ENCODE measurements at places on chromosomes 3 and 15.

DNA sequence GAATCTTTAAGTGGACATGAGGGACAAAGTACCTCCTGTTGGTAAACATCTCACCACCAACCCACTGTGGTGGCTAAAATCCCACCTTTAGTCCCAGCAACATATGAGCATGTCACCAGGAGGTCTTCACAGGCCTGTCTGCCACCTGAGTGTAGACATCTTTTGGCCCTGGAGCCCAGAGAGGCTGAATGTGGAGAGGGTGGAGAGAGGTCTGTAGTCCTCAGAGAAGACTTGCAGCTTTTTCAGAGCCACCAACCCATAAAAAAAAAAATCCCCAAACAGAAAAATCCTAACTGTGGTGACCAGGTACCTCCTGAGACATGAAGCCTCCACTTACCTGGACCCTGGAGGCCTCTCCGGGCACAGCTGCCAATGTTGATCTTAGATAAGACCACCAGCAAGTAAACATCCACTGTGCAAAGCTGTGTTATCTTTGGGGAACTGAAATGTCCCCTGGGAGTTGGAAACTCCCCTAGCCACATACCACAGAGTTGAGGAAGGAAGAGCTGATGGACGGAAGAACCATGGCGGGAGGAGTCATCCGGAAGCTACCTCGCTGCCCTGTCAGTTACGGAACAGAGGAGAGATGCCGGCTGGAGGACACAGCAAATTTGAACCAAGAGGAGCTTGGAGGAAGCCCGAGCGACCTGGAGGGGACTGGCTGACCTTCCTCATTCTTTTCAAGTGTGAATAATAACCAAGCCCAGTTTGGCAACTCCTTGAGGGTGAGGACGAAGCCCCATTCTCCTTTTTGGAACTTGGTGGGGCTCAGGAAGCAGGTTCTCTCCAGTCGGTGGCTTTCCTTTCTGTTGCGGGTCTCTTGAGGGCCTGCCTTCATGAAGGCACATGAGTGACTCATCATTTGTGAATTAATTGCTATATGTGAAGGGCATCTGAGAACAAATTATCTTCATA lies at the start of gene GHRL:
TSS of gene GHRL (minus strand) at position 443 of the 915 bp plus-strand sequence. CDS start 2,767 bp downstream, outside the sequence.
- no peak for DNase-seq

DNA sequence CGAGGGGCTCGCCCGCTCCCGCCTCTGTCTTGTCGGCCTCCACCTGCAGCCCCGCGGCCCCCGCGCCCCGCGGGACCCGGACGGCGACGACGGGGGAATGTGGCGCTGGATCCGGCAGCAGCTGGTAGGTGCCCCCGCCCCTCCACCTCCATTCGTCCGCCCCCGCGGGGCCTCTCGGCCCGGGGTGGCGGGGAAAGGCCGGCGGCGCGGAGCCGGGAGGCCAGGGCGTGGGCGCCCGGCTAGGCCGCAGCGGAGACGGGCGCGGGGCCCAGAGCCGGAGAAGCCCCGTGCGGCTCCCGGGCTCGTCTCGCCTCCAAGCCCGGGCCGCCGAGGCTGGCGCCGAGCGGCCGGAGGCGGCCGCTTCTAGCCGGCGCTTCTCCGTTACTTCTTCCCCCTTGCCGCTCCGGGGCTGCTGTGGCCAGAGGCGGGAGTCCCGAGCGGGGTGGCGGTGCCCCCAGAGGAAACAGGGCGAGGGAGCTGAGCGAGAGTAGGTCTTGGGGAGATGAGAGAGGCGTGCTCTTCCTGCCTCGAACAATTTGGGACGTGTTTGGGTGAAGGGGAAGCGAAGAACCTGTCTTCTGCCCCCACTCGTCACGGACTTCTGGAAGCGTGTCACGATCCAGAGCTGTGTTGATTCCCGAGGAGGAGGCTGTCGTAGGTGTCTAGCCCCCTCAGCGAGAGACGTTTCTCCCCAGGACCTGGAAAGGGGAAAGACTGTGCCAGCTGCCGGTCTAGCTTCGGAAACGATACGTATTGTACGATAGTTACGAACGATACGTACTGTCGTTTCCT lies 555 bp downstream of the ATP11B start:
- DNase-seq = peak; percentile 26

- no peak for DNase-seq
Measured at GRCh38 chr3:98598492-98598891, 5.1 kb upstream of the CPOX start.

DNA sequence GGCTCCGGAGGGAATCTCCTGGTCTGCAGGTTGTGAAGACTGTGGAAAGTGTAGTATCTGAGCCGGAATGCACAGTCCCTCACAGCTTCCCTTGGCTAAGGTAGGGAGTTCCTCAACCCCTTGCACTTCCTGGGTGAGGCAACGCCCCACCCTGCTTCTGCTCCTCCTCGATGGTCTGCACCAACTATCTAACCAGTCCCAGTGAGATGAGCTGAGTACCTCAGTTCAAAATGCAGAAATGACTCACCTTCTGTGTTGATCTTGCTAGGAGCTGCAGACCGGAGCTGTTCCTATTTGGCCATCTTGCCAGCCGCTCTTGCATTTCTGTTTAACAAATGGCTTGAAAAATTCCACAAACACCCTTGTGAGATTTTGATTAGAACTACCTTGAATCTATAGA lies 156.1 kb downstream of the STXBP5L start:
- no peak for DNase-seq

- no peak for DNase-seq
Measured at GRCh38 chr3:123159926-123160635, 41.7 kb upstream of the SEC22A start.

GRCh38 chr3:53820084-53820483 lies 26.1 kb downstream of the CHDH start:
- DNase-seq = no peak

DNA sequence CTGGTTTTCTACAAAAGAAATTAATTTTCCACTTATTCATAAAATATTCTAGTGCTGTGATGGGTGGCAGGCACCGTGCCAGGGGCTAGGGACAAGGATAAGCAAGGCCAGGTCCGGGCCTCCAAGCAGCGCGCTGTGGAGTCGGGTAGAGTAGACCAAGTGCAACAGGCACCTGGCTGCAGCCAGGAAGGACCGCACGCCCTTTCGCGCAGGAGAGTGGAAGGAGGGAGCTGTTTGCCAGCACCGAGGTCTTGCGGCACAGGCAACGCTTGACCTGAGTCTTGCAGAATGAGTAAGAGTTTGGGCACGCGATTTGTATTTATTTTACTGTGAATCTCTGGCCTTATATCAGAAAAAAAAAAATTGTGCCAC lies at the start of gene CASR:
TSS of gene CASR (plus strand) at position 148 of the 372 bp plus-strand sequence. CDS start 70,522 bp downstream, outside the sequence.
- DNase-seq = no peak

DNA sequence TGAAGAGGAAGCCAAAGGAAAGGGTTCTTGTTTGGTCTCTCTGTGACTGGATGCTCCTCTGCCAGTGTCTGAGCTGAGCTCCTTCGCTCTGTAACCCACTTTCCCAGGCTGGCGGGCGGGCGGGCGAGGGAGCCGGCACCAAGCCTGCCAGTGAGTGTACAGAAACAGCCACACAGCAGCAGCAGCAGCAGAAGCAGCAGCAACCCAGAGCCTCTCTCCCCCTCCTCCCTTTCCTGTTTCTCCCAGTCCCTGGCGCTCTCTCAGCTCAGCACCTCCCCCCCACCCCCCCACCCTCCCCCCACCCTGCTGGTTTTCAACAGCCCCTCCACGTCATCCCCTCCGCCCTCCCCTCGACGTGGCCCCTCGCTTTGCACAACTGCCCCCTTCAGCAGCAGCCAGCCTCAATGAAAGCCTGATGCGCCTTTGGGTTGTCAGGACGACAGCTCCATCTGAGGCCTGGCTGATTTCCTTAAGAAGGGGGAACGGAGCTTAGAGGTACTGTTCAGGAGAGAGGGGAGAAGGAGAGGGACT lies at the start of gene LSAMP:
TSS of gene LSAMP (minus strand) at position 177 of the 531 bp plus-strand sequence.
- DNase-seq = no peak

DNA sequence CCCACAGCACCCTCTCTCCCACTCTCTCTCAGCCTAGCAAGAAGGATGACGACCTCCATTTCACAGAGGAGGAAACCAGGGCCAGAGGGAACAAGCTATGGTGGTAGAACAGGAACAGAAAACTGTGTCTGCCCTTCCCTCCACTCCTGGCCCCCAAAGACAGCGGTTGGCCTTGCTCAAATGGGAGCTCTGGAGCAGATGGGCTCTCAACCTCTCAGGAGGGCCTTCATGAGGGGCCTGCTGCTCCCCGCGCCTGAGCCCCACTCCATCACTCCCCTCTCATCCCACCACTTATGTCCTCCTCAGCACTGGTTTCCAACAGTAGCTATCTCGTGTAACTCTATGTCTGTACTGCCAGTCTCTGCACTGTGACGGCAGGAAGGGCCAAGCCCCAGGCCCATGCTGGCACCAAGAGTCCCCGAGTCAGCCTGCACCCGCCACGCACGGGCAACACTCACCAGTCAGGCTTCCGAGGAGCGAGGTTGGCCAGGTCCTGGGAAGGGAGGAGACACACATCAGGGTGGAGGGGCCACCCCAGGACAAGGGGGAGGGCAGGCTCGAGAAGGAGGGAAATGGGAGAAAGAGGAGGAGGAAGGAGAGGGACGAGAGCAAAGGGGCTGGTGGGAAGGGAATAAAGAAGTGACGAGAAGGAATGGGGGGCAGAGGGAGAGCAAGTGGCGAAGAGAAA lies 45.5 kb downstream of the PTH1R start:
- DNase-seq = no peak

- DNase-seq = no peak
Measured at GRCh38 chr3:15636028-15636709, 34.6 kb downstream of the BTD start.

DNA sequence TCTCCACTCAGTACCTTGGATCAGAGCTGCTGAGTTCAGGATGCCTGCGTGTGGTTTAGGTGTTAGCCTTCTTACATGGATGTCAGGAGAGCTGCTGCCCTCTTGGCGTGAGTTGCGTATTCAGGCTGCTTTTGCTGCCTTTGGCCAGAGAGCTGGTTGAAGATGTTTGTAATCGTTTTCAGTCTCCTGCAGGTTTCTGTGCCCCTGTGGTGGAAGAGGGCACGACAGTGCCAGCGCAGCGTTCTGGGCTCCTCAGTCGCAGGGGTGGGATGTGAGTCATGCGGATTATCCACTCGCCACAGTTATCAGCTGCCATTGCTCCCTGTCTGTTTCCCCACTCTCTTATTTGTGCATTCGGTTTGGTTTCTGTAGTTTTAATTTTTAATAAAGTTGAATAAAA lies 7.0 kb upstream of the PODXL2 start:
- DNase-seq = no peak

GRCh38 chr3:113626503-113627371 lies 69.7 kb downstream of the USF3 start:
- DNase-seq = no peak

GRCh38 chr15:76863123-76863522 lies 42.0 kb downstream of the SCAPER start:
- DNase-seq = no peak

DNA sequence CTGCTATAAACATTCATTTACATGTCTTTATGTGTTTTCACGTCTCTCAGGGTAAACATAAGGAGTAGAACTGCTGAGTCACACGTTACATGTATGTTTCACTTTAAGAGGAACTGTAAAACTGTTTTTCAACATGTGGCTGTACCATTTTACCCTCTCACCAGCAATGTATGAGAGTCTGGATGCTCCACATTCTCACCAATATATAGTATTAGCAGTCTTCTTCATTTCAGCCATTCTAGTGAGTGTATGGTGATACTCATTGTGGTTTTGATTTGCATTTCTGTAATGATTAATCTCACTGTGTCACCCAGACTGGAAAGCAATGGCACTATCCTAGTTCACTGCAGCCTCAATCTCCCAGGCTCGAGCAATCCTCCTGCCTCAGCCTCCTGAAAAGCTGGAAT lies 37.1 kb downstream of the PHC3 start:
- no peak for DNase-seq

DNA sequence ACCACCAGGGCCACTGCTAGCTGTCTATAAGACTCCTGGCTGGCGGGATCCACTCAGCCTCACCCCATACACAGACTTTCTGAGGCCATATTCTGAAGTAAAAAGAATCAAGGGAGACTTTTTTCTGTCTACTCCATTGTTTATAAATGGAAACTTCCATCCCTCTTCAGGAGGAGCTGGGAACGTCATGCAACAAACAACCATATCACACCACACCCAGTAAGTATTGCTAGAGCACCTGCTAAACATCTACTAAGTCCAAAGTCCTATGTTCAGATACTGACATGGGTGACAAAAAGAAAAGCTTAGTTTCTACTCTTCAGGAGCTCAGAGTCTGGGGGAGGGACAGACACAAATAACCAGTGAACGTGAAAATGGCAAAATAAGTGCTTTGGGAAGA lies 324.8 kb upstream of the ONECUT1 start:
- no peak for DNase-seq

GRCh38 chr3:186170516-186170915 lies 61.6 kb upstream of the ETV5 start:
- DNase-seq = no peak

DNA sequence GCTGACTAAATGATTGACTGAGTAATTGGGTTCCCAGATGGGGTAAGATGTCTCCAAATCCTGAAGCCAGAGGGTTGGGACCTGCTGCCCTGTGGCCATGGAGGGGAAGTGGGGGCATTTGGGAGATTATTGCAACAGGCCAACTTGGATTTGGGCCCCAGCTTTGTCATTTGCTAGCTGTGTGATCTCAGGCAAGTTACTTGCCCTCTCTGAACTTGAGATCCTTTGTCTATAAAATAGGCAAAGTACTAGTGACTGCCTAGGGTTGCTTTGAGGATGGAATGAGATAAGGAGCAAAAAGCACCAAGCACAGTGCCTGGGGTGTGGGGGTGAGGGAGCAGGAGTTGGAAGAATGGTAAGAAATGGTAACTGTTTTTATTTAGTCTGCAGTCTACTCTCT lies 4.4 kb upstream of the INSYN1 start:
- no peak for DNase-seq

GRCh38 chr3:7400360-7400759 lies 539.4 kb downstream of the GRM7 start:
- DNase-seq = no peak

GRCh38 chr3:58004973-58005372 lies 3.2 kb upstream of the FLNB start:
- no peak for DNase-seq

DNA sequence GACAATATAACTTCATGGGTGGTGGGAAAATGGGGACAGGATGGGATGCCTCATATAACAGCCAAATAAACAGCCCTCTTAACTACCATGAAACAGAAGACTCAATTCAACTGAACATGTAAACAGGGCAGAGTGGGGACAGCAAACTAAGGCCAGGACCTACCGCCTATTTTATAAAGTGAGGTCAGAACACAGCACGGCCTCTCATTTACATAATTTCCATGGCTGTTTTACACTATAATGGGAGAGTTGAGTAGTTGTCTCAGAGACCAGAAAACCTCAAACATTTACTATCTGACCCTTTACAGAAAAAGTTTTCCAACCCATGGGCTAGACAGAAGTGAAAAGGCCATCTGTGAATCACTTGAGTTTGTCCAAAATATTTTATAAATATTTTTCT lies 56.7 kb upstream of the SNRPA1 start:
- no peak for DNase-seq

- no peak for DNase-seq
Measured at GRCh38 chr3:73451301-73451944, 173.3 kb downstream of the PDZRN3 start.

- no peak for DNase-seq
Measured at GRCh38 chr3:30539206-30539605, 67.2 kb upstream of the TGFBR2 start.

DNA sequence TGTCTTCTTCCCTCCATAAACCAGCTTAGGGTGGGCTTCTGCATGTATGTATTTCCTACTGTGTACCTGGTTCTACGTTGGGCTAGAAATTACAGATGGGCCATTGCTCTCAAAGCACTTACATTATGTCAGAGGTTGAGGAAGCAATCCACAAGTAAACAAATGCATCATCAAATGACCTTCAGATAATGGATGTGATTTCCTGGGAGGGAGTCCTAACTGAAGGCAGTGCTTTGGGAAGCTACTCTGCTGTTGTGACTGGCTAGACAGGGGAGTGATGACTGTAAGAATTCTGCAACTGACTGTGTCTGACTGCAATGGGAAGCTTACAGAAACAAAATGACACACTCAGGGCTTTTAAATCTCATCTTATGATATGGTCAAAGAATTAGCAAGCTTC lies 71.0 kb upstream of the PRR23E start:
- DNase-seq = no peak
